Adrenal gland (tissue), 19 donors: ENCODE measurements at places on chromosomes 3 and 15.

- DNase-seq, result no peak
These were observed 24.0 kb upstream of the MYO1E start for GRCh38 chr15:59396679-59397078.

DNA sequence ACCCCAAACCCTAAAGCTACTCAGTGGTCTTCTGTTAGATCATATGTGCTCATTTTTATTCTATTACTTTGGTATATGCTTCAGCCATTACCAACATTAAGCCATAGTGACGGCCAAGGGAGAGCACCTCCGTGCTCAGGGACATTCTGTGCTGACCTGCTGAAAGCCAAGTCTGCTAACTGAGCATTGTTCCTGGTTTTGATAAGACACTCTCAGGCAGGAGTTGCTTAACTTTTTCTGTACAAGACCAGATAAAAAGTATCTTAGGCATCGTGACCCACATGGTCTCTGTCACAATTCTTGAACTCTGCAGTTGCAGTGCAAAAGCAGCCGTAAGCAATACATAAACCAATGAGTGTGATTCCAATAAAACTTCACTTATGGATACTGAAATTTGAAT is 100.6 kb downstream of the KLHL25 start:
- DNase-seq, result no peak

DNA sequence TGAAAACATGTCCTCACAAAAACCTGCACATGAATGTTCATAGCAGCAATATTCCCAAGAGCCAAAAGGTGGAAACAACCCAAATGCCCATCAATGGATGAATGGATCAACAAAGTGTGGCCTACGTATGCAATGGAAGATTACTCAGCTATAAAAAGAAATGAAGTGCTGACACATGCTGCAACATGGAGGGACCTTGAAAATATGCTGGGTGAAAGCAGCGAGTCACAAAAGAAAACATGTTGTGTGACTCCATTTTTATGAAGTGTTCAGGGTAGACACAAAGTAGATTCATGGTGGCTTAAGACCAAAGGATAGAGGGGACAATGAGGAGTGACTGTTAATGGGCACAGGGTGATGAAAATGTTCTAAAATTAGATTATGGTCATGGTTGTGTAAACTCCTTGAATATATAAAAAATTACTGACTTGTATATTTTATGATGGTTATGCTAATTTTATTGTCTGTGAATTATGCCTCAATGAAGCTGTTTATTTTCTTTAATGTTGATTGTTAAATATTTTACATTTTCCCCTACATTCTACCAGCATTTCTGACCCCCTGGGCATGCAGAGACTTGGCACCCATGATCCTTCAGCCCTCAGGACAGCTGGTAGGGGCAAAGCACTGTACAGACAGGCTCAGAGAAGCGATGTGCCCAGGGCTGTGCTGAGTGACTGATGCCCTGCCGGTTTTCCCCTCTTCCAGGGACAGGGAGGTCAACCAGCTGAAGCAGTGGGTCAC is 37.8 kb downstream of the CFAP100 start:
- DNase-seq, result no peak

GRCh38 chr3:69948246-69948862 is 51.2 kb upstream of the SAMMSON start:
- DNase-seq, result no peak

DNA sequence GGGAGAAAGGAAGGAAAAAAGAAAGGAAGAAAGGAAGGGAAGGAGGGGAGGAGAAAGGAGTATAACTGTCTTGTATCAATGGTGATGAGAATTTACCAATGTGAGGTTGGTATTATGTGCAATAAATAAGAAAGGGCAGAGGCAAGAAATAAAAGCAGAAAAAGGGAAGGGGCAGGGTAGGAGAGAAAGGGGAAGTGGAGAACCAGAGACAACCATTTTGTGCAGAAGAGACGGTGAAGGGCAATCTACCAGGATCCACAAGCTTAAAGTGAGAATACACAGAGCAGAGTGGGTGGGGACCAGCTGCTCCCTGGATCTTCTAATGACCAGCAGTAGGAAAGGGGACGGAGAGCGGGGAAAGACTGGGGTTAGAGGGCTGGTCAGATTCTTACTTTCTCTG is 106.9 kb upstream of the SLCO2A1 start:
- DNase-seq, result no peak

DNA sequence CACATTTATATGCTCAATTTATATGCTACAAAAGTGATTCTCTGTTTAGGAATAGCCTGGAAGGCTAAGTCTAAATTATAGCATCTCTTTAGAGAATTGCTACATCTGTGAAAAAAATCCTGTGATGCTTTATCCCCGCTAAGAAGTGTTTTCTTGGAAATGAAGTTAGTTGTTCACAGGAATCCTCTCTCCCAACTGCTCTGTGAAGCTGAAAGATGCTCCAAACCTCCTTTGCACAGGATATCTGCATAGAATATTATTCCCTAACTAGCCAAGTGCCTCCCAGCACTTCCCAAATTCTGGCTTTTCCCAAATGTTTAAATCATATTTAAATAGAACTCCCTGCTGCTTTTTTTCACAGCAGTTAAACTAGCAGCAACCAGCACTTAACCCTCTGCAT is 132.2 kb downstream of the SRGAP3 start:
- DNase-seq, result no peak

- DNase-seq, result no peak
These were observed 1.3 kb upstream of the TNIK start for GRCh38 chr3:171461525-171461917.

DNA sequence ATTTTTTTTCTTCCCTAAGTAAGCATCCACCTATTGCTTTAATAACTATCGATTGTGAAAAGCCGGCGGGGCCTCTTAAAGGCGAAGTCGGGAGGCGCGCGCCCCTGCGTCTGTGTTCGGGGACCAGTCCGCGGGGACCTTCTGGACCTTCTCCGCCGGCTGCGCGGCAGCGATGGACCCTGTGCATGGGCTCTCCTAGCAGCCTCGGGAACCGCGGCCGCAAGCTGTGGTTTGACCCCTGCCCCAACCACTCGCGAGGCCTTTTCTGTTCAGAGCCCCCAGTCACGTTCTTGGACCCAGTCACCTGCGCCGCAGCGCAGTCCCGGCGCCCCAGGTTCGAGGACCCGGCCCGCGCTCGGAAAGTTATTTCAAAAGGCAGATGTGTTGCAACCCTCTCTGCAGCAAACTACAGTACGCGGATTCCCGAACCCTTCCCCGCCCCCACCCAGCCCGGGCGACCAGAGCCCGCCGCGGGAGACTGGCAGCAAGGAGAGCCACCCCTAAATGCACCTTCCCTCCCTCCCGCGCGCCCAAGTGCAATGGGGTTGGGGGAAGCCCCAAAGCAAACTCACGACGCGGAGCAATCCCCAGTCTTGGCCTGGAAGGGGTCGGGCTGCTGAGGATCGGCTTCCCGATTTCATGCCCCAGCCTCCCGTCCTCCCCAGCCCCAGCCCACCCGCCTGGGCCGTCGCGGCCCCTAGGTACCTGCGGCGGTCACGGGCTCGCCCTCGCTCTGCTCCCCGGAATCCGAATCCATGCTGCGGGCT is 684 bp downstream of the TNFAIP8L3 start:
- DNase-seq, result no peak

GRCh38 chr3:13039213-13039896 is 33.9 kb downstream of the IQSEC1 start:
- DNase-seq, result no peak

- no peak for DNase-seq
These were observed 138.3 kb downstream of the DIPK2A start for GRCh38 chr3:144109944-144110343.
